Stimulated activated effector memory CD8-positive, alpha-beta T cell treated with anti-CD3 and anti-CD28 coated beads, Interleukin-12 subunit alpha, Interleukin-12 subunit beta, amount 100 ng/mL, for 72 hours (primary cell): ENCODE measurements at places on chromosomes 6 and 20.

DNA sequence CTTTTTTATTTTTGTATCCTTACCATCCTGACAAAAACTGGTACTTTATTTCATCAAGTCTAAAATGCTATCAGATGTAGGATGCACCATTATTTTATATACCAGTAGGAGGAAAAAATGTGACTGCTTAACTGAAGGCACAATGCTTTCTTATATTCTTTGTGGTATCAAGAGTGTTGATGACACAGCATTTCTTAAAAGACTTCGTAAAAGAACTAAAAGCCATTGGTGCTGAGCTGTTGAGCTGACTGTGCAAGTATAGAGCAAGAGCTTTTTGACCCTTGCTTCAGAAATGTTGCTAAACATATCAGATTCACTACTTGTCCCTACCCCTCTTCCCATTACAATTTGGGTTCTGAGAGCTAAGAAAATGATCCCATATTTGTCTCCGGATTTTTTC, 17.5 kb downstream of the SF3B5 start:
- DNase-seq, result no peak

GRCh38 chr6:25094726-25095125, 159.0 kb upstream of the RIPOR2 start:
- no peak for DNase-seq

DNA sequence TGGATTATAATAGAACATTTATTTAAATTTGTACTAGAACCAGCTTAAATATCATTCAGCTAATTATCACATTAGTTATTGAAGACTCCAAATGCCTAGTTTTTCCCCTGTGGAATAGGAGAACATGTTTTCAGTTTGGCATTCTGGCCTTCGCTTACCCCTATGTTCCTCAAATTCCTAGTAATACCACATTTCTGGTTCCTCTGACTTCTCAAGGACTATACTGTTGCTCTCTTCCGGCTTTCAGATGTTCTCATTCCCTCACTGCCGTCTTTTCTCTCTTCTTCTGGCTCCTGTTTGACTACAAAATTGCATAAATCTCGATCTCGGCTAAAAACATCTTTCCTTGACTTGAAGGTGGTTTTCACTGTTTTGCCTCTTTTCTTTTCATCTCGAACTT, 71.8 kb upstream of the KHDRBS2 start:
- no peak for DNase-seq

DNA sequence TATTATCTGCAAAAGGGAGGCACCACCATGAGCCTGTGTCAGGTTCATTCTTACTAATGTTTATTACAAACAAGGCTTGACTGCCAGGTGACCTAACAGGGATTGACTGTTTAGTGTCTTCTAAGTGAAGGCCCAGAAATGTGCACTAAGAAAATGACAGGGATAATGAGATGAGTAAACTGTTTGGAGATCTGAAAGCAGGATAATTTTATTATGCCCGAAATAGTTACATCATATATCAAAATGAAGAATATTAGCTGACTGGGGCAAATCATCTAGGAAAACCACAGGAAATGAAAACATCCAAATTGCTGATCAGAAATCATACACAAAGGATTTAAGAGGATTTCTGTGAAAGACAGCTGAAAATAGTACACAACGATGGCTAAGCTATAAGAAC, 516.7 kb downstream of the HDGFL1 start:
- DNase-seq, result no peak

DNA sequence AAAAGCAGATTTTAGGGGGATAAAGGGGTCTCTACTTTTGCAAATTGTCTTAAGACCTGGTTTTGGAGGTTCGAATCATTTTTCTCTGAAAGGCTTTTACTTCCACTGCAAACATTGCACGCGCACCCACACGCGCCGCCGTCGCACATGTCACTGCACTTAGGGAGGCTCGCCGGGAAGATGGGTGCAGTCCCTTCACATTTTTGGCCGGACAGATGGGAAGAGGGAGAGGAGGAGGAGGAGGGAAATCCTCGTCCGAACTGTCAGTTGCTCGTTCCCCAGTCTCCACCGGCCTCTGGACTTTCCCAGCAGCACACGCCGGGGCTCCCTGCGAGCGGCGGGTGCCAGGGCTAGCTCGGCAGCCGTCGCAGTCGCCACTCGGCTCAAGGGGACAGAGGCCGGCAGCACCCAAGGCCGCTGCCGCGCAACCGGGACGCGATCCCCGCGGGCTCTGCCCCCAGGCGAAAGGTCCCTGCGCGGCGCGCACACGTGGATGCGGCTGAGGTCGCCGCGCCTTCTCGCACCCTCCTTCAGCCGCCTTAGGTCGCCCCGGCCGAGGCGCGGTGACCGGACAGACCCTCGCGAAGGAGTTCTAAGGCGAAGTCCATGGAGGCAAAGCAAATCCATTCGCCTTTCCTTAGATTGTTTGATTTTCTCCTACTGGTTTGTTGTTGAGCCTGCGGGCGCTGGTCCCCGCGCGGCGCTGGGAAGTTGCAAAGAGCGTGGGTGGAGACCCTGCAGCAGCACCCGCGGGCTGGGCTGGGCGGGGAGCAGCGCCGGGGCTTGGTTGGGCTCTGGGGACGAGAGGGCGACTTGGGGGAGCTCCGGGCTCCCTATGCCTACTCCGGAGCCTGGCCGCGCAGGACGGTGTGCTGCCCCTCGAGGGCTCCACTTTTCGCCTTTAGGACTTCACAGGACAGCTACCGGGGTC, 1.2 kb downstream of the MYB start:
- peak; percentile 22 for DNase-seq

GRCh38 chr20:61915101-61915500, 150.6 kb downstream of the TAF4 start:
- DNase-seq, result no peak

DNA sequence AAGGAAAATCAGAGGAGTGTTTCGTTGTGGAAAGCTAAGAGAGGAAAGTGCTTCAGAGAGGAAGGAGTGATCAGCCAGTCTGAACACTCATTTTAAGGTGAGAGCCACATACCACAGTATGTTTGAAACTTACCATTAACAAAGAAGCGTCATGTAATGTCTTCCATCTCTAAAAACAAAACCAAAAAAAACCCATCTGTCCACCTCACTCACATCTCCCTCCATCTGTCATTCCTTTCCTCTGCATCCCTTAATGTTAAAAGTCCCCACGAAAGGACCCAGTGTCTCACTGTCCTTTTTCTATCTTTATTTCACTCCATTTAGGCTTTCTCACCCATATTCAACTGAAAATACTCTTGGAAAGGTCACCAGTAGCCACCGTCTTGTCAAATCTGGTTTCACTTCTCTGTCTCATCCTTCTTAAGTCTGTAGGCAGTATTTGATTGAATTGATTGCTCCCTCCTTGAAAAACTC, 59.4 kb upstream of the GNRH2 start:
- peak; percentile 10 for DNase-seq

GRCh38 chr6:157366648-157367047, 14.3 kb upstream of the ZDHHC14 start:
- DNase-seq, result no peak

GRCh38 chr6:158662607-158662953, 12.7 kb downstream of the SYTL3 start:
- DNase-seq, result no peak

DNA sequence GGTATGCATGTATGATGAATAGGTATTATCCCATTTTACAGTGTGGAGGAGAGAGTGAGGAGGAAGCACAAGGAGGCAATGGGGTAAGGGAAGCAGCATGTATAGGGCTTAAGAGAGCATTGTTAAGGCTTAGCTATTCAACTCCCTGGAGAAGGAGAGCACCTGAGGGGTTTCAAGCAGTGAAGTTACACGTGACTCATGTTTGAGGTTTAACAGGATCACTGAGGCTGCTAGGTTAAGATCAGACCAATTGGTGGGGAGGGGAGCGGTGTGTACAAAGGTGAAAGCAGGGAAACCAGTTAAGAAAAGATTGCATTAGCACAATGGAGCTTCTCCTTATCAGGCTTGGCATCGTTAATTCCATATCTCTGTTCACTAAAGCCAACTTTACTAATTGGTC, 64.4 kb upstream of the NHSL1 start:
- no peak for DNase-seq

GRCh38 chr6:168198302-168199180, 119.5 kb upstream of the FRMD1 start:
- DNase-seq, result no peak

GRCh38 chr6:3568396-3569082, 111.7 kb upstream of the SLC22A23 start:
- DNase-seq, result no peak

DNA sequence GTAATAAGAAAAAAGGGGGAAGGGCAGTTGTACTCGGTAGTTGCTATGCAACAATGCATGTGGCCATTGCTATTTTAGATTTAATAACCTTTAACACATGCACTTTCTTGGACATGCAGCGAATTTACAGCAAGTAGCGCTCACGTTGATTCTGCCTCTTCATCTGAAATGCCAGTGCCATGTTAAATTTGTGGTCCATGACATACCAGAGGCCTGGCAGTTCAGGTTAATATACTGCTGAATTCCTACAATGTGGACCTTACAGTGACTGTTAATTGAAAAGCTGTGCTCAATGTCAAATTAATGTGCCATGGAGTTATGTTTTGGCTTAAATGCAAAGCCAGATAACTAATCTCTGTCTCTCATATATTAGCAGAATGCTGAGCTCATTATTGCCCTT, 699.7 kb downstream of the DOK5 start:
- DNase-seq, result no peak
